ENCODE measurements at places on chromosomes 2 and 18.

GRCh38 chr2:194465641-194466040 lies 1191.4 kb upstream of the SLC39A10 start:
- DNase-seq, result no peak

GRCh38 chr2:150688016-150688415 lies 200.5 kb upstream of the RND3 start:
- DNase-seq, result no peak

- DNase-seq, result no peak
These were observed 206.0 kb upstream of the SPRED2 start for GRCh38 chr2:65638443-65638842.

DNA sequence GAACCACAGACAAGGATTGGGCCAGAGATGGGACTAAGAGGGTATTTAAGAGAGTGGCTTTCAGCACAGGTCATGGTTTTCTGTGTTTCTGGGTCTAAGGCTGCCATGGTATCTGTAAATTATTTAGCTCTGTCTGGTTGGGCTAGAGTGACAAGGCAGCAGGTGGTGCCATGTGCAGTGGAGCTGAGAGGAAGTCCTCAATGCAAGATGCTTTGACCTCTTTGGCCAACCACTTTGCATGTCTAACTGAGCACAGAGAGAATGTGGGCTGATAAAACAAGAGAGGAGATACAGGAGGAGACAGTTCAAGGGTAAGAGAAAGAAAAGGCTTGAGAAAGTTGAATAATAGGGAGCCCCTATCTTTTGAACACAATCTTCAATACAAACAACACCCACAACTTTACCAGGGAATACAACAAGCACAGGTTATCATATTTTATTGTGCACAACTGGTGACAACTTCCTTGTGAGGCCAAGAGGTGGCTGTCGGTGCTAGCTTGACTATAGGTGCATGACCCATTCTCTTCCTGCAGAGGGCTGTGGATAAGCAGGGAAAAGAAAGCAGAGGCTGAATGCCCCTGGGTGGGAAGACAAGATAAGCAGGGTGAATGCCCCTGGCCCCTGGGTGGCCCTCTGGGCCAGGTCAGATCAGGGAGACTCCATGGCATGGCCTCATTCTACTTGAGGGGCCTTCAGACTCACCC lies 12.3 kb downstream of the FLACC1 start:
- no peak for DNase-seq

GRCh38 chr2:225630824-225631533 lies 231.5 kb downstream of the NYAP2 start:
- DNase-seq, result no peak

GRCh38 chr2:177556153-177556552 lies 163.6 kb downstream of the AGPS start:
- no peak for DNase-seq

- DNase-seq, result no peak
These were observed 120.8 kb downstream of the GLI2 start for GRCh38 chr2:120856421-120856862.

DNA sequence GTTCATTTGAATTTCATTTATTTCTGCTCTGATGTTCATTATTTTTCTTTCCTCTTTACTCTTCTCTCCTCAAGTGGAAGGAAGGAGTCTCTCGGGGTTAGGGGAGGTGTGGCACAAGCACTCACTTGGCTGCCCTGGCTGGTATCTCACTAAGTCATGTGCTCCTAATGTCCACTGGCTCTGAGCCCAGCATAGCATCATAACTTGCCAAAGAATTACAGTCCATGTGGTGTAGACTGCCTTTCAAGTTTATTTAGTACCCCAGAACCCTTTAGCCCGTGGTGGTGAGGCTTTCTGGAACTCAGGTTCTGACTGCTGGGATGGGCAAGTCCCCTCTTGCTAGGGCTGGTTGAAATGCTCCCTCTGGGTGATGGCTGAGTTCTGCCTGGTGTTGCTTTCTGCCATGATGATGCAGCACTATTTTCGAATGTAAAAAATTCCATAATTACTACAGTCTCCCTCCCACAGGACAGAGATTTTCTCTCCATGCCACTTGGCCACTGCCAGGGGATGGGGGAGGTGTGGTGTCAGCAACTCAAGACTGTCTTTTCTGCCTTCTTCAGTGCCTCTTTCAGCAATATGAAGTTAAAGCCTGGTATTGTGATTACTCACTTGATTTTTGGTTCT lies 22.2 kb downstream of the SPAG16 start:
- no peak for DNase-seq

DNA sequence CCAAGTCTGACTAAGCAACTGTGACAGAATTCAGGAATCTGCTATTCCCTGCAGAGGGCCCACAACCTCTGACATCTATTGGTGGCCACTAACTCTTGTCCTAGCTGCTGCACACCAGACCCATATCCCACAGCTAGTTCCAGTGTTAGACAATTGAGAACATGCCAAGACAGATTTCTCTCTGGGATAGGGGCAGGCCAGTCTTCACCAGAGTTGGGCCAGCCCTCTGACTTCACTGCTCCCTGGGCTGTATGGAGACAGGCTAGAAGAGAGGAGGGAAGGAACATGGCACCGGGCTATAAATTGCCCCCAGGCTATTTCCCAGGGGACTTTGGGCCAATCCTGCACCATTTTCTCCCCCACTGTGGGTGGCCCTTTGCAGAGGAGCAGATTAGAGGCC lies 32.7 kb upstream of the CYP26B1 start:
- no peak for DNase-seq

- DNase-seq, result no peak
These were observed 268.3 kb downstream of the GALR1 start for GRCh38 chr18:77517901-77518300.

DNA sequence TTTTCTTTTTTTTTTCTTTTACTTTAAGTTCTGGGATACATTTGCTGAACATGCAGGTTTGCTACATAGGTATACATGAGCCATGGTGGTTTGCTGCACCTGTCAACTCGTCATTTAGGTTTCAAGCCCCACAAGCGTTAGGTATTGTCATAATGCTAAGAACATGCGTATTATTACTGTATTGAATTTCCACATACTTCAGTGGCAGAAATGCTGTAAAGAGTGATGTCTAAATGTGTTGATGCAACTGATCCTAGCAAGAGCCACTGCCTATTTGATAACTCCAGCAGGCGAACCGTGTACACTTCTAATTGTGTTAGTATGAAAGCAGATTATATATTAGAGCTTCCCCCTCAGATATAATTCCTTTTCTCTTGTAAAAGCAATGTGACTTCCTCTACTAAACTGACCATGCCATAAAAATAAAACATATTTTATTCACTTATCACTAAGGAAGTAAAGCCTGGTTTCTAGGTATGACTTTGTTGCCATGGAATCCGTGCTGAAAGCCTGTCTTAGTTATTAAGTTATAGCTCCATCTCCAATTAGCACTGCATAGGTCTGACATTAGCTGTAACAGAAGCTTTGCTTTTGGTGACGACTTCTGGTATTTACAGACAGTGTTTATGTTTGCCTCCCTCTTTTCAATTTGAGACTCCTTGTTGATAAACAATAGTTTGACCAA lies 280.0 kb downstream of the GALR1 start:
- DNase-seq, result no peak

- DNase-seq, result peak; percentile 34
These were observed 34.3 kb upstream of the GPD2 start for GRCh38 chr2:156401861-156402260.

- no peak for DNase-seq
These were observed 10.5 kb upstream of the NOL10 start for GRCh38 chr2:10700078-10700803.

DNA sequence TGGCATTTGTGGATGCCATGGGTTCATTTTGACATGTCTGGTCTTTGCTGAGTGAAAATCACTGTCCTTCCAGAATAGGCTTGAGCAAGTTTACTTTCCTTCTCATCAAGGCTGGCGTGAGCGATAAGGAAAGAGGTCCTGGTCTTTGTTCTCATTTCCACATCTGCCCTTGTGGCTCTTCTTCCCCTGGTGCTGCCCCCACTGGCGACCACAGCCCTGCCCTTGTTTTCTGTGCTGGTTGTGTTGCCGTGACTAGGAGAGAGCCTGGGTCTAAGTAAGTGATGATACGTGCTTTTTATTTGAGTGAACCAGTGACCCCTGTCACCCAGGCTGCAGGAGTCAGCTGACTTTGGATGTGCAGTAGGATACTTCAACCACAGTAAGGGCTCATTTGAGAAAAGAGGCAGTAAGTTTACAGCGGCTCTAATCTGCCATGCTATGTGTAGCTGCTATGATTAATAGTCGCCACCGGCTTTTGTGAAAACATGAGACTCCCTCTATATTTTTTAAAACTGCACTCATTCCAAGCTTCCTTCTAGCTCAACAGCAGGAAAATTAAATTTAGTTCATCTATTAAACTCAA lies 441.7 kb downstream of the RNF144A start:
- DNase-seq, result no peak

DNA sequence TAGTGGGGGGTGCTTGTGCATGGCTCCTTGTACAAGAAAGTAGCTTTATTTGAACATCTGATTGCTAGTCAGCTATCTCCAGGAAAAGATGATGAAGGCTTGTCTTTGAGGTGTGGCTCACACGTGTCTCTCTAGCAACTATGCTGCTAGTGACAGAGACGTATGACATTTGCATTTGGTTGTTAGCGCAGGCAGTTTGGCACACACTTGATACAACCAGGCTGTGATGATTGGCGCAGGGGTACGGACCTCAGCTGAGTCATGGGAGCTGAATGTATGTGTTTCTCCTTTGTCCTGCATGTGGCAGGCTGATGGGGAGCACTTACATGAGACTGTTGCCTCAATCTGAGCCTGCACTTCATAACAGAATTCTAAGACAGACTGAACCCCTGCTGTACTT lies 29.6 kb downstream of the PTCD3 start:
- DNase-seq, result no peak

DNA sequence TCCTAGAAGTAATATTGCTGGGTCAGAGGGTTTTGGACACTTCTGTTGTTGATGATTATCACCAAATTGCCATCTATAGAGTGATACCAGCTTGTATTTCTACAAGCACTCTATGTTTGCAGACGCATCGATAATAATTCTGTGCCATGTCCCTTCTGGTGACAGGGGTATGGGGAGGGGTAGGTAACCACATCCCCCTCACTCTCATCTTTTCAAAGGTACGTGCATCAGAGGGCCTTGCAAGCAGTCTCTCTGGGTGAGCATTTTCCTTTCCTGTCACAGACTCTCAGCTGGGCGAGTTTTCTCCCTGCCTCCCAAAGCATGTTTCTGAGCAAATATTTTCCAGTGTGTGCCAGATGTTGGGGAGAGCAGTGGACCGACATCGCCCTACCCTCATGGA lies 98.0 kb downstream of the SMAD7 start:
- DNase-seq, result no peak

DNA sequence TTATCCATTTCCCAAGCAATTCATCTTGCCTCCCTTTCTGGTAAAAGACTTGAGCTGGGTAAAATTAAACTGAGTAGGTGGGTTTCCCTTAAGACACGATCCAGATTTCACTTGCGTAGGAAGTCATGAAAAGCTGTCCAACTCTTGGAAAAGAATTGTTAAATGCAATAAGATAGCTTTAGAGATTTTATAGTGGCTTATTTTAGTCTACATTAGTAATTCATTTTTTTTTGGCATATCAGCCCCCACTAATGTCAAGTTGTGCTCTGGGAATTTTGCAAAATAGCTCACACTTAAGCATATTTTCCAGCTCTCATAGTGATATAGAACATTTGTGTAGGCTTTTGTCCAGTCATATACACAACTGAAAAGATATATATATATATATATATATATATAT lies 344.7 kb upstream of the FIGN start:
- no peak for DNase-seq

- no peak for DNase-seq
These were observed 32.5 kb upstream of the NT5DC4 start for GRCh38 chr2:112688086-112688880.

- no peak for DNase-seq
These were observed 278.4 kb downstream of the LRRTM1 start for GRCh38 chr2:80026040-80026729.

DNA sequence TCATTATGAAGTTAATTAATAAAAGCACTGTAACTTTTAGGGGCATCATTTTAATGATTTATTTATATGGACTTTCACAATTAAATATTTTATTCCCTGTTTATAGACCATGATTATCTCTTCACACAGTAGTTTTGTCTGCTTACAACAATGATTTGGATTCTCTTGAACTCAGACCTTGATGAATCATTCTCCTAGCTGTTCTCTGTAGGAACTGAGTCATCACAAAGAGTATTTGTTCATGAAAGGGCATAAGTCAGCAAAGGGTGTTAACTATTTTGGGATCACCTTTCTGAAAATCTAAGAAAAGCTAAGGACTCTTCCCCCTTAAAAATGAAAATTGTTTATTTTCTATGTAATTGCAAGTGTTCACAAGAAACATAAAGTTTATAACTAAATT lies 461.1 kb upstream of the UBE2E3 start:
- no peak for DNase-seq

Data from HuH-7.5 (cell line).